ENCODE measurements at places on chromosomes 3 and 15.

DNA sequence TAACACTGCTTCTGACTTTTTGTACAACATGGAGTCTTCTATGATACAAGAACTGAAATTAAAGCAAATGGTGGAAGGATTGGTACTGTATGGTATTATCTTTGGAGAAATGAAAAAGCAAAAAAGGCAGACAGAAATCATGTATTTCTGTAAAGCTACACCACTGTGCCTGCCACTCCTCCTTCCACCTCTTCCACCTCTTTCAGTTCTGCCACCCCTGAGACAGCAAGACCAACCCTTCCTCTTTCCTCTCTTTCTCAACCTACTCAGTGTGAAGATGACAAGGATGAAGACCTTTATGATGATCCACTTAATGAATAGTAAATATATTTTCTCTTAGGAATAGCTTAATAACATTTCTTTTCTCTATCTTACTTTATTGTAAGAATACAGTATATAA lies 57.0 kb downstream of the CD200 start:
- no peak for DNase-seq

- no peak for DNase-seq
These were observed 87.5 kb upstream of the PLXNA1 start for GRCh38 chr3:126895178-126896066.

GRCh38 chr15:81011593-81011992 lies 10.9 kb downstream of the TLNRD1 start:
- no peak for DNase-seq

DNA sequence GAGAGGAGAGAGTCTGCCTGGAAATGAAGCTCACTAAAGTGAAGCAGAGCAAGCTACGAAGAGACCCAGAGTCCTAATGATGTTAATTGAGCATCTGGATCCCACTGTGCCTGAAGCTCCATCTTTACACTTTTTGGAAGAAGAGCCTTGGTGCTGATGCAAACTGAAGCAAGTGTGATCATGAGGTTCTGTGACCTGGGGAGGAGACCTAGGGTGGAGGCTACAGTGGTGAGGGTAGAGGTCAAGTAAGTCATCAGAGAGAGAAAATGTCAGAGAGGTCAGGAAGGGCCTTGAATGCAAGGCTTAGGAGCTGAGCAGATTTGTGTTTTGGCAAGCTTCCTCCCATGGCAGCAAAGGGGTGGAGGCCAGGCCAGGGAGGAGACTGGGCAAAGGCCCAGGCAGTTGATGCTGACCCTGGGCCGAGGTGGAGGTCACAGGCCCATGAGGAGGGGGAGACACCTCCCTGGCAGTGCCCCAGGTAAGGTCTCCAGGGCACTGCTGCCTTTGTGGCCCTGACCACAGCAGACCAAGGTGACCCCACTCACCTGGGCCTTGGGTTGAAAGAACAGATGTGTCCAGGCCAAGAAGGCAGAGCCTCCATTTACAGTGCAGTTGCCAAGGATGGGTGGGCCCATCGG lies 1.6 kb downstream of the GRIP2 start:
- DNase-seq = no peak

- no peak for DNase-seq
These were observed 17.9 kb upstream of the ABI3BP start for GRCh38 chr3:101011136-101011535.

GRCh38 chr15:34644851-34645250 lies 61.4 kb upstream of the GOLGA8B start:
- no peak for DNase-seq

DNA sequence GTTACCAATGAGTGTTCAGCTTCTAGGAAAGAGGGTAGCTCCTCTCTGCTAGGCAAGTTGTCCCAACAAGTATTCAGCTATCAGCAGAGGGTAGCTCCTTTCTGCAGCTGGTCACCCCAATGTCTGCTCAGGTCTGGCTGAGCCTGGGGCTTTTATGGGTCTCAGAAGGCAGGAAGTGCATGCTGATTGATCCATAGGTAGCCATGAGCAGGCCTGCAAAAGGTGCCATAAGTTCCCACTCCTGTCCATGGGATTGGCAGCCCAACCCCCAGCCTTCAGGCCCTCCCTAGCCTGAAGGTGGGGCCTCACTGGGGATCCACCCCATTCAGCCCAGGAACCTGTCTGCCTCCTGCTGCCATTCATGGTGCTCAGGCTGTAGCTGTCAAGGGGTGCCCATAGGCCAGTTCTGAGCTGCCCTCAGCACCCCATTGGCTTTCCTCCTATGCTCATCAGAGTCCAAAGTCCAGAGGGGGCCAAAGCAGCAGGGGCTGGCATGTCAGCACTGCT lies 34.6 kb upstream of the DNAJC13 start:
- DNase-seq = no peak

- DNase-seq = no peak
These were observed 7.2 kb upstream of the IVD start for GRCh38 chr15:40398413-40398873.

DNA sequence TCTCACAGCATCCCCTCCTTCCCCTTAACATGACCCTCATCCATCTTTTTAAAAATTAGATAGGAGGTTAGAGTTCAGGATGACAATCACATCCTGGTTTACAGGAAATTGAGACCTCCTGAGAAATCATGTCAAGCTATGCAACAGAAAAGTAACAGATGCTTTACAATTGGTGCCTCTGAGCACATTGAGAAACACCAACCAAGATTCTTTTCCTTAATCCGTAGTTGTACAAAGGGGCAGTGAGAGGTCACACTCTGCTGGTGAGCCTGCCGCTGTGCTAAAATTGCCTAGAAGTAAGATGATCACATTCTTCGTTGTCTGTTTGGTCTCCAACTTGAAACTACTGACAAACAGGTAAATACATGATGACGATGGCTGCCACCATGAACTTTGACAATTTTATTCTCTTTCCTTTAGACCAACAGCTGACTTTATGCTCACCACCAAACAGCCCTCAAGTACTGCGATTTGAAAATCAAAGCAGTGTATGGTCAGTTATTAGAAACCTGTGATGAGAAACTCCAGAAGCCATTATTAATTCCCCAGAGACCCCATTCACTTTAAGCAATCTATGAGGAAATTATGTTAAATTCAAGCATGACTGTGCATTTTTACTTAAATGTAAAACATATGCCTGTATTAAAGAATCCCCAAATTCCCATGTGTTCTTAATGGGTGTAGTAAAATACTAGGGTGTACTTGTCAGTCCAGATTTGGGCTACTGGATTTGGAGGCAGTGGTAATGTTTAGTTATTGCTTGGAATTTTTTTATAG lies 210.7 kb upstream of the UBE2E1 start:
- no peak for DNase-seq

DNA sequence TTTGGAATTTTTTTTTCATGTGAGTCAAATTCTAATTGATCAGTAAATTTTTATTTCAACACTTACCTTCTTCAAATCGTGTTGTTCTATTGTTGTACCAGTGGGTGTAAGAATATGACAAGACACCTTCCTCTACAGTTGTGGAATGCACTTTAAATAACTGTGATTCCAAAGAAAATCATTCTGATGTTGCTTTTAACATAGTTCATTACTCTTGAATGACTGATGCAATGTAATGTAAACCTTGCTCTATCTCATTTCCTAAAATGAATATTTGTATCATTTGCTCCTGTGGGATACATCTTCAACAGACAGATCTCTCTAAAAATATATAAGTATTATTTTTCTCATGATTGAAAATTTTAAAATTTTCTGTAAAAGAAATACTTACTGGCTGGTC lies 313.4 kb downstream of the RBMS3 start:
- no peak for DNase-seq

- DNase-seq = no peak
These were observed 62.9 kb upstream of the VGLL4 start for GRCh38 chr3:11706604-11707003.

DNA sequence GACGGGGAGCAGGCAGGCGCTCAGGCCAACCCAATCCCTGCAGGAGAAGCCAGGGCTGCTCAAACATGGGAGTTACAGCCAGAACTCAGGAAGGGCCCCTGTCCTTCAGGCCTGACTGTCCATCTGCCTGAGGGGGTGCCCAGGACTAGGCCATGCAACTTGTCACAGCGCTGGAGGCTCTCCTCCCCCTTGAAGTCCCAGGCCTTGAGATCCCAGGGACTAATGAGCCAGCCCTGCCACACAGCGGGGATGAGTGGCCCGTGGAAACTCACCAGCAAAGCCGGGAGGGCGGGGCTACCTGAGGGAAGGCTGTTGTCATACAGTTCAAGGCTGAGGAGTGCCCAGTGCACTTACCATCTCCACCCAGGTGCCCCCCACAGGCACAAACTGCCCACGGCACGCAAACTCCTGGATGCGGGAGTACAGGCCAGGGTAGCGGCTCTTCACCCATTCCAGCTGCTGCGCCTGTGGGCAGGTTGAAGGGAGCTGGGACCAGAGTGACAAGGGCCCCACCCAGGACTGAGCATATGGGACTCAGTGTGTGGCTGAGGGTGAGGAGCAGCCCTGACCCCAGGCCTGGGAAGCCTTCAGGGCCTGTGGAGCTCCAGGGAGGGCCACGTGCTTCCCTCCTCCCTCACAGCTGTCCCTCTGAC lies 6.3 kb downstream of the MAN2C1 start:
- no peak for DNase-seq

DNA sequence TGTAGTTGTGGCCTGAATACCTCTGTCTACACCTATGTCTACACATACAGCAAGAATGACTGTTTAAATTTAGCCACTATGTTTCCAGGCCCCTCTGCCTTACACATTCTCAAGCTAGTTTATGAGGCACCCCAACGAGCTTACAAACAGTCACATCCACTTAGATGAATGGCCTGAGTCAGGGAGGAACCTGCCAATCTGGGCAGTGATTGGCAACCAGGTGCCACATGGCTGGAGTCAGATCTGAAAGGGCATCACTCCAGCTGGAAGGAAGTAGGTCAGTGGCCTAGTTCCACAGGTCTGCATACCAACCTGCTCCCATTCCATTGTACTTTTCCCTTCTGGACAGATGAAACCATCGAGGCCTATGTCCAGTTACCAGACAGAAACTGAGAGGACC lies 136.3 kb downstream of the FOXP1 start:
- DNase-seq = no peak

DNA sequence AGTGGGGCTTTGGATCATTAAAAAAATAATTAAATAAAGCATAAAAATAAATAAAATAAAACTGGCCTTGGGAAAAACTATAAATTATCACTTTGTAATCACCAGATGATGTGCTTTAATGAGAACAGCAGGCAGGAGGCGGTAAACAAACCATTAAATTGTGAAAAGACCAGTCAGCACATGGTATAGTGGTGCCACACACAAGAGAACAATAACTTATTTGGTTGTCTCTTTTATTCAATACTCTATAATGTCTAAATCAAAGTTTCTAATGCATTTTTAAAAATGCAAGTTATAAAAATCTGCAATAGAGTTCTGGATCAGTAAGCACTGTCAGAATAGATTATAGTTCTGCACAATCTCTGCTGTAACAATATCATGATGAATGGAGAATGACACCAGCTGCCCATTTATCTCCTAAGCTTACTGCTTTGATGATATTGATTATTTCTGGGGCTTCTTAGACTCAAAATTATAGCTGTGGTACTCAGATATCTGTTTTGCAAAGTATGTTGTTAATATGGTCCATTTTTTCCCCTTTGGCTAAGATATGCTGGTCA lies 259.3 kb downstream of the NAALADL2 start:
- no peak for DNase-seq

DNA sequence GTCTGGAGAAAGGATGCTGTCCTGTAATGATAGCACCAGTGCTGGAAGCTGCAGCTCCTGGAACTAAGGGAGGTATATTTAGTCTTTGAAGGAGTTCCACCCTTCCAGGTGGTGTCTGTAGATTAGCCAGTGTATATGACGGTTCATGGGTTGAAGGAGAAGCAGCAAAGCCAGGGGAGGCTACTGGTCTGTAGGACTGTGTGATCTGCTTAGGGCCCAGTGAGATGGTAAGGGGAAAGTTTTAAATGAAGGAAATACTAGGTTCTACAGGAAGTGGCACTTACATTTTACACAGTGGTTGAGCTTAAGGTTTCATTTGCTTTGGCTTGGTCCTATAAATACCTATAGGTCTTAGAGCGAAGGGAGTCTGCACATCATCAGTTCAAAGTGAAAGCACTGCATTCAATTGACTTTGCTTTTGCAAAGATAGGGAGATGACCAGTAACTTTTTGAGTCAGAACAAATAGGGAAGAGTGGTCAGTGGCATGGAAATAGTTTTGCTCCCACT lies 5.6 kb downstream of the SLC25A38 start:
- no peak for DNase-seq

DNA sequence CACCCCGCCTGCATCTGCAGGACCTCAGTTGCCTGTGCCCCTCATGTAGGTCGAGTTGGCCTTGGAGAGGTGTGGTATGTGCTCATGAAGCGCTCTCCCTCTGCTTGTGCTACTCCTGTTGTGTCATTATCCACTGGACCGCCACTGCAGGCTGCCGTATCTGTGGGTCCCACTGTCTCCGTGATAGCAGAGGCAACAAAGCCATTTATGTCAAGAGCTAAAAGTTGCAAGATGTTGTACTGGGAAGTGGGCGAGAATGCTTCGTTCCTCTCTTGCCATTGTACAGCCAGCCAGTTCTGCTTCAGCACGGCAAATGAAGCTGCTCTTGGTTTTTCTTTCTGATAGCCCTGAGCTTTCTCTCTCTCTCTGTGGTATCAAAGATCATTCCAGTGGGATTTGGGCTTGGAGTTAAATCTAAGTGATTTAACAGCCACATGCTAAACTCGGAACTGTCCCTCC lies 89.0 kb downstream of the TMEM212 start:
- DNase-seq = no peak

- no peak for DNase-seq
These were observed 17.9 kb downstream of the ARHGEF3 start for GRCh38 chr3:56783644-56784447.

DNA sequence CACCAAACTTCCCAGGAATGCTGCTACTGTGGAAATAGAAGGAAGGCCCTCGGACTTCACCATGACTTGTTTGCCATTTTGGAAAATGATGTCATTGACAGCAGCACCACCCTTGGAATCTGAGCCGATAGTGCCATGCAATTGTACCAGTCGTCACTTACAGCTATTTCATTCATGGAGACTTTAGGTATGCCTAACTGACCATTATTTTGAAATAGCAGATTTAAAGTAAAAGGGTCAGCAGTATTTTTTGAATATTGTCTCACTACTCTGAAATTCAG lies 66.0 kb upstream of the ARL8B start:
- DNase-seq = no peak

DNA sequence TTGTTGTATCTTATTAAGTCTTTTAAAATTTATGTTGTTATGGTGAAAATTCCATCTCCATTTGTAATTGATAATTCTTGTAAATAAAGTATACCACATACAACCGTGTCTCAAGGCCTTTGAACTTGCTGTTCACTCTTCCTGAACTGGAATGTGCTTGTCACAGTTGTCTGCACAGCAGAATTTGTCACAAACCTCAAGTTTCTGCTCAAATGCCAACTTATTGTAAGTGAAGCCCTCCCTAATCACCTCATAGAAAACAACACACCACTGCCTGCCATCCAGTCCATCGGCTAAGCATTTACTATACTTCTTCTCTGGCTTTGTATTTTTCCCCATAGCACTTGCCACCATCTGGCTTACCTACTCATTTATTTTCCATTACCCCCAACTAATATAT lies 192.3 kb downstream of the THRB start:
- no peak for DNase-seq

DNA sequence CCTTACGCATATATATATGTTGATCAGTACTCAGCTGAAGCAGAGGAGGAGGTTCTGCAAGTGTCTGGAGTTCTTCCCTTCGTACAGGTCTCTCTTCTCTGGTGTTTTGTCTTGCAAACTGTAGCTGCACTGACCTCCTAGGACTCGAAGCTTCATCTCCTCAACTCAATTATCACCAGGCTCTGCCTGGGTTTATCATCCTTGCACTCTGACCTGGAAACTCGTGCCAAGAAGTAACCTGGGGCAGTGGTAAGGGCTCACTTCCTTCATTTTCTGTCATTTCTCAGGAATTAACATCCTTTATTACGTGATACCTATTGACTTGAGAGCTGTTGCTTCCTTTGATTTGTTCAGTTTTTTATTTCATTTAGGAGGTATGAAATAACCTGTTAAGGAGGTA lies 14.4 kb downstream of the REC114 start:
- DNase-seq = no peak
